GM12878 (cell line): ENCODE measurements at places on chromosomes 1 and 21. TPM values are rescaled to one million over a fixed set of nuclear protein-coding genes. Genes with fewer than 3 reads are reported as not detected.

GRCh38 chr1:170669107-170669445, 5.1 kb downstream of the PRRX1 start:
- no peak for DNase-seq
- no peak overlapping the region for H3K4me3 ChIP-seq
- H3K27ac ChIP-seq = no peak overlapping the region
- H3K27me3 ChIP-seq = peaks cover 11% of the 10 kb centered on the region
- no peaks in the 10 kb centered on the region for H3K4me1 ChIP-seq

Gene KRTAP20-4
- total RNA-seq = not detected in 2 replicates

DNA sequence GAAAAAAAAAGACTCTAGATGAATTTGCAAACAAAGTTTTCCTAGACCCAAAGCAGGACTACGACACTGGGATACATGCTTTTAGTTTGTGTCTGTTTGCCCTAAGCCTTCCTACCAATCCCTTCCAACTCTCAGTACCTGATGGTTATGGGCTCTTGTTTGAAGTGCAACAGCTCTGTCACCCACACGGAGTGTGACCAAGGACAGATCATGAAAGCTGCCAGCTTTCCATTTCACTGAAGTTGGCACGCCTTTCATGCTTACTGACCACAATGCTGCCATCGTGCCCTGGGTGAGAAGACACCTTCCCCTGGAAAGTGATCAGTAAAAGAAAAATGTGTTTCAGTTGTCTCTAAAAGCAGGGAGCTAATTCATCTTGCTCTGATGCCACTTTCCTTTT, 312.5 kb upstream of the PTBP2 start:
- H3K27ac ChIP-seq = no peak overlapping the region
- no peaks in the 10 kb centered on the region for H3K4me1 ChIP-seq
- H3K4me3 ChIP-seq = no peak overlapping the region
- no peaks in the 10 kb centered on the region for H3K27me3 ChIP-seq

Gene SLC2A5
- 30.9 and 32.3 TPM in 2 replicates for total RNA-seq

DNA sequence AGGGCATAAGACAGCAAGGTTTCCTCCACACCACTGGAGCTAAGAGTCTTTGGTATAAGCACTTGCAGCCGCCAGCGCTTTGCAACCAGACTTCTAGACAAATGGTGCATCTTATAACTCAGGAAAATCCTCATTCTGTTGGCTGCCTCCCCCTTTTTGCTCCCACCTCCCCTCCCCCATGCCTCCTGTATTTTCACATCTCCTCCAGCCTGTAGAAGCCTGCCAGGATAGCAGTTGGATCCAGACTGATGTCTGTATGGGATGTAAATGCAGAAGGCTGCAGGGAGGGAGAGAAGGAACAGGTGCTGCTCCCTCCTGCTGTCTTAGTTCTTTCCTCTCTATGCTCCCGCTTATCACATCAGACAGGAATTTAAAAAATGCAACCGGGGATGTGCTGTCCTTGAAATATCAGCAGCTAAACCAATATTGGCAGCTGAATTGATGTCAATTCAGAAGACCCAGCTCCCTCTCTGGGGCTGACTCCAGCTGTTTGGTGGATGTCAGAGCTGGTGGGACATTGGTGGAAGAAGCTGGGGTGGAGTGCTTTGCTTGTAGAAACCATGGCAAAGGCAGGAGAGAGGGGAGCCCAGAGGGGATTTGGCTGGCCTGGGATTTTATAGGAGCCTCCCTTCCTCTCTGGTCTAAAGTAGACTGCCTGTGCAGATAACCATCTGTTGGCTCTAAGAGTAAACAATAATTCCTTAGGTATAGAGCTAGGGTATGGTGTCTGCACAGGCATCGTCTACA, 53.5 kb downstream of the NFASC start:
- H3K36me3 ChIP-seq = no peaks in the 10 kb centered on the region
- H3K4me1 ChIP-seq = no peaks in the 10 kb centered on the region
- no peak overlapping the region for H3K4me3 ChIP-seq
- no peak for DNase-seq
- peaks cover 3% of the 10 kb centered on the region for H3K27me3 ChIP-seq

DNA sequence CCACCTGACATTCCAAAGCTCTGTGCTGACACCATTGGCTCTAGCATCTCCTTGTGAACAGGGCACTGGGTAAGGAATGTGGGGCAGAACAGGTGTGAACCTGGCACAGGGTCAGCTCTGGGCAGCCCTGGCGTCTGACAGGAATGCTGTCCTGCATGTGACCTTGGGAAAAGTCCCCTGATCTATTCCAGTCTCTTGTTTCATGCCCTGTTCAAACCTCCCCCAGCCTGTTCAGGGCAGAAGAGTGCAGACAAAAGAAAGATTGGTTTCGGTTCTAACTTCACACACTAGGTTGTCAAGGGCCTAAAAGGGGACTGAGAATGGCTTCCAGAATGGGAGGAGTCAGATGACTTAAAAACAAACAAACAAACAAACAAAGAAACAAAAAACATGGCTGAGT, 27.6 kb upstream of the SDHB start:
- H3K27me3 ChIP-seq = 0 out of 2 replicates have a peak, but pooled peaks cover 1% of the 10 kb centered on the region
- no peak overlapping the region for H3K4me3 ChIP-seq
- peaks cover 14% of the 10 kb centered on the region for H3K4me1 ChIP-seq
- no peak for DNase-seq
- H3K36me3 ChIP-seq = no peaks in the 10 kb centered on the region
